ENCODE measurements at places on chromosomes 2 and 18.

- no peak for DNase-seq
Measured at GRCh38 chr2:209121691-209122090, 302.2 kb upstream of the MAP2 start.

DNA sequence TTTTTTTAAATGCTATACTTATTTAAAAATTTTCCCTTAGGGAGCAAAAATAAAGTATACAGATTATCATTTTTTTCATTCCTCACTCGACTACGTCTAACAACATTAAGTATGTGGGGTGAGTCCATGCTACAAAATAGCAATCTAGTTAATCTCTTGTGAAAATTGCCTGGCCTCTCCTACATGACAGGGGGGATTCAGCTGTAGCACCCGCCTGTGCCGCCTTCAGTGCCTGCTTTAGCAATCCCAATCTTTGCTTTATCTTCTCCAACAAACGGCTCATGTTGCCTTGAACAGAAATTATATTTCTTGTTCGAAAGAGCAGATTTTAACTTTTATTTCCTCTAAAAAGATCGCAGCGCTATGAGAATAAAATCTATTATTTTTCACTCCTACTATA lies 2.4 kb upstream of the SOX11 start:
- no peak for DNase-seq

GRCh38 chr2:29368659-29369040 lies 253.4 kb downstream of the CLIP4 start:
- DNase-seq, result no peak

- no peak for DNase-seq
Measured at GRCh38 chr18:78976765-78977636, 2.6 kb upstream of the SALL3 start.

- DNase-seq, result no peak
Measured at GRCh38 chr2:121159291-121160071, 125.5 kb downstream of the TFCP2L1 start.

- no peak for DNase-seq
Measured at GRCh38 chr2:73837847-73838585, 9.3 kb downstream of the STAMBP start.

DNA sequence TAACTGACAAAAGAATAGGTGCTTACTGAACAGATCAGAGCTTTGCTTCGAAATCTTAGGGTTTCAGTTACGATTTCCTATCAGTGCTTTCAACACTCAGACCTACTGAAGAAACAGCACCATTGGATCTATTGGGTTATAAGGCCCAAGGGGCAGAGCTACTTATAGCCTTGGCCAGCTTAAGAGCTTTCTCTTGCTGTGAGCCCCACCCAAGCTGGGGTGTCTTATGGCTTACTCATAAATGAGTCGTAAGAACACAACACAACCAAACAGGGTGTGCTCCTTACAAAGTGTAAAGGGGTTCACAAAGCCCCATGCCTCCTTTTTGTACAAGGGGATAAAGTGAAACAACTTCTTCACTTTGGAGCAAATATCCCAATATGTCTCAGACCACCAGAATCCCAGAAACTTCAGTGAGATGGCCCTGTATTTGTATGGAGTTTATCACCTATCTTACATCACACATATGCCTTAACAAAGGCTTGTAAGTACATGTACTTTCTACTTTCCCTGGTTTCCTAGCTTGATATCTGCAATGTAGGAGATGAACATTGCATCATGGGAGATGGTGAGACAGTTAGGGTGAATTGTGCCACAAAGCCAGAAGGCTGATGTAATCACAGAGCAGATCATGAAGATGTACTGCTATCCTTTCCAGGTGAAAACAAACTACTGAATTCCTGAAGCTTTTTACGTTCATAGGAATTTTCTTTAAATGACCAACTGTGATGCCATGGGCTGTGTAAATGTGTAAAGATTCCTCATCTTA lies 115.5 kb upstream of the GLI2 start:
- DNase-seq, result no peak

DNA sequence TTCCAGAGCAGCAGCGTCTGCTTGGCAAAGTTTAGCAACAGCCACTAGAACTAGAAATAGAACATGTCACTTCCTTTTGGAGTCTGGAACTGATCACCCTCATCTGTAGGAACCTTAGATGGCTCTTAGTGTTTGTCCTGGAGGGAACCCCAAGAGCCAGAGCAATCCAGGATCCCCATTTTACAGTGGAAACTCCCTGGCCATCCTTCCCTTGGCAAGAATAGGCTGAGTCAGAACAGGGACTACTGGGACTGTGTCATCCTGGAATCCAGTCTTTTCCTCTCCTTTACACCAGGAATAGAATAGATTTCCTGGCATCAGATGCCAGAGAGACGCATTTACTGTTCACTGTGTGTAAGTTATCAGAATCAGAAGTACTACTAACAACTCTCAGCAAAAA lies 33.2 kb upstream of the GRHL1 start:
- DNase-seq, result no peak

- DNase-seq, result no peak
Measured at GRCh38 chr2:180343528-180344345, 336.6 kb upstream of the CWC22 start.

Data from Panc1 (cell line).